ENCODE measurements at places on chromosomes 16 and 17. TPM values are rescaled to one million over a fixed set of nuclear protein-coding genes. Genes with fewer than 3 reads are reported as not detected.

RHBDF2 gene
- total RNA-seq, result 17.3 TPM

DNA sequence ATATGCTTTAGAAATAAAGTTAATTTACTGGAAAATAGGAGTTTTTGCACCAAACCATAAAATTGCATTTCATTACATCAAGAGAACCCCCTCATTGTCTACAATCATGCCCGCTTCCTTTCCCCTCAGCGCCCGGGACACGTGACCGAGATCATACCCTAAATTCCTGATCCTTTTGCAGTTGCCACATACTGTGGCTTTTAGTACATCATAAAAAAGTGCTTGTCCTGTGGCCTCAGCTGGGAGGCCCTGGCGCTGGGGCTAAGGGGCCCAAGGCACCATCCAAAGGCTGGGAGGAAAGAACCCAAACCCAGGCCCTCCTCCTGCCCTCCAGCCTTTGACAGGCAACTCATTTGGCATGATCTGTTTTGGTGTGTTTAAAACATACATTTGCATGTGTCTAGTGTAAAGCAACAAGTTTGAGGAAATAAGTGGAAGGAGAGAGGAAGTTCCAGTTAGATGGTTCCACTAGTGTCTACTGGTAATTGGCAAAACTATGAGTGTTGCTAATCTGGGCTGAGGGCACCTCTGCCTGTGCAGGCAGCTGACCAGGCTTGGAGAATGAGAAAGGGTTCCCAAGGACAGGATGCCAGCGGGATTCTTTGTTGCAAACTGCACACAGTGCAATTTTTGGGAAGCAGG, 6.0 kb downstream of the CDK5R1 start:
- DNase-seq, result no peak

CDH1 gene
- 0.32 TPM for total RNA-seq

GRCh38 chr16:10916534-10916933, 25.7 kb downstream of the DEXI start:
- no peak for DNase-seq

DNA sequence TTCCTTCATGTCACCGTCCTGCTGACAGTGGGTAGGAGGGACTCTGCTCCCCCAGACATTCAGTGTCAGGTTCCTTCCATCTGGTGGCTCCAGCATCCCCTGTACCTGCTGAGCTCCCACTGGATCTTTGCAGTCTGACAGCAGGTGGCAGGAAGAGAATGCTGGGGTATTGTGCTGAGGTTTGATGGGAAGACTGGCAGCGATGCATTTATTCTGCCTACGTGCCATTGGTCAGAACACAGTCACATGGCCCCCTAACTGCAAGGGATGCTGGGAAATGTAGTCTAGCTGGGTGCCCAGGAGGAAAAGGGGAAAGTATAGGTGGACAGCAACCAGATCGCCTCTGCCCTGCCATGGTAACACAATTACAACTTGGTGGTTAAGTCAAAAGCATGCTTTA, 44.4 kb downstream of the IRX3 start:
- no peak for DNase-seq

DNA sequence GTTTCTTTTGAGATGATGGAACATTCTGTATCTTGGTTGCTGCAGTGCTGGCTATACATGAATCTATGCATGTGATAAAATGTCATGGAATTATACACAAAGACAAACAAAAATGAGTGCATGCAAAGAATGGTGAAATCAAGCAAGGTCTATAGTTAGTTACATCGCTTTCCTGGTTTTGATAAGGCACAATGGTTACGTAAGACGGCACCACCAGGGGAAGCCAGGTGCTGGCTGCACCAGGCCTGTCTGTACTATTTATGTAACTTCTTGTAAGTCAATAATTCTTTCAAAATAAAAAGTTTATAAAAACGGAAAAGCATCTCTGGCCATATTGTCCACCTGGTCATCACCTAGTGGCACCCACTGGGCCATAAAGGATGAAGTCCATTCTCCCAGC, 46.5 kb downstream of the ARHGAP27 start:
- no peak for DNase-seq

CCR7 gene
- total RNA-seq, result not detected

DNA sequence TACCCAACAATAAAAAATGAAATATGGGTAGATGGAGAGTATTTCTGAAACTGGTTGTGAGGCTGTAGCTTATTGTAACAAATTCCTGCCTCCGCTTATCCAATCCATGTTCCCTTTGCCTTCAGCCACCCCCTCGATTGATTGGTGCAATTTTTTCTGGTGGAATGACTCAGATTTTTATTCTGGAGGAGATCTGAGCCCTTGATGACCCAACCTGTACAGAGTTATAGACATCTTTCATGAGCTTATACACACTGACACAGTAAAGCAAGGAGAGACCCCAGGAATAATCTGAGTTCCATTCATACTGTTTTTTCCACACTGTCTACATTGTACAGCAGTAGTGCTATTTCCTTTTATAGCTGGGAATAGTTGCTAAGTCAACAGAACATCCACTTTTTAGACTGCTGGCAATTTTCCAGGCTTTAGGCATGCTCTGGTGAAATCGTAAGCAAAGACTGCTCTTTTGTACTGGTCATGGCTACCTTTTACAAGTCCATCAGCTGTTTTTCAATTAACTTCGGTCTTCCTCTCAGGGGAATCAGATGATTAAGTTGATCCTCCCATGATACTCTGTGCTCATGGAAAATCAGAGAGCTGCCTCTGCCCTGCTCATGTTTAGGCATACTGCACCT, 30.1 kb downstream of the CCL4 start:
- no peak for DNase-seq

GRCh38 chr17:19487024-19487600, 46.5 kb upstream of the SLC47A1 start:
- DNase-seq, result no peak

IRX3 gene
- total RNA-seq, result 1.7 TPM

HS3ST6 gene
- not detected for total RNA-seq

DNA sequence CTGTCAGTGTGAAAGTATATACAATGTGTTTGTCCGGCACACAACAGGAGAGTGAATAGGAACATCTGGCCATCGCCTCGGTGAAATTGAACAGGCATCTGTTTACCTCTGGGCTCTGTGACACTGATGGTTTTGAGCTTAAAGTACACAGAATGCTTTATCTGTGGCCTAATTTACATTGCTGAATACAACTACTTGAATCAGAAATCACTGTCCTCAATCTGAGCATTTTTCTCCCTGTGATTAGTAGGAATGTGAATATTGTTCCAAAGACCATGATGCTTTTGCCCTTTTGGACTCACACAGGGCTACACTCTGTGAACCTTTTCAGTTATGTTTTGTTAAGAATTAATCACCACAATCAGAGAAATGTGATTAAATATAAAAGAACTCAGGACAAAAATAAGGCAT, 323.0 kb upstream of the TBX2 start:
- DNase-seq, result no peak

GP1BA gene
- not detected for total RNA-seq

DNA sequence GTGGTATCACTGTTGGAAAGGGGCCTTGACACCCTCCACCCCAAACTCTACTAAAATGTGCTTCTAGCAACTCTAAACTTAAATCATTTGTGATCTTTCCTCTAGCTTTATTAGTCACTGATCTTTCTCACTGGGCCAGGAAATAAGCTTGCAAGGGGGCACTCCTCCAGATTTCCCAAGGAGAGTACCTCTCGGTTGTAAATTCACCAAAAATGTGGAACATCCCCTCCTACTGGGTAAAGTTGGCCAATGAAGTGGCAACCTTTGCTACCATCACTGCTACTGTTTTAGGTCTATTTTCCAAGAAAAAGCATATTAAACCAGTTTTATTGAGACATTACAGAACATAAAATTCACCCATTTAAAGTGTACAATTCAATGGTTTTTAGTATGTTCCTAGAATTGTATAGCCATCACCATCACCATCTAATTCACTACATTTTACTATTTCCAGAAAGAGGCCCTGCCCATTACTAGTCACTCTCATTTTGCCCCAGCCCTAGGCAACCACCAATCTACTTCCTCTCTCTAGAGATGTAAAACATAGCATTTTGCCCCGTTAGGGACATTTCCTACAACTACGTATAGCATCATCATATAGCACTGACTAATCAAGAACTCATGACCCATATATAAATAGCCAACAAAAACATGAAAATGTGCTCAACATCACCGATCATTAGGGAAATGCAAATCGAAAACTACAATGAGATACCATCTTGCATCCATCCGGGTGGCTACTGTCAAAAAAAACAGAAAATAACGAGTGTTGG, 44.6 kb upstream of the ADCY9 start:
- no peak for DNase-seq

- DNase-seq, result no peak
Observed at GRCh38 chr16:30429418-30429677, 482 bp downstream of the DCTPP1 start.

- DNase-seq, result no peak
Observed at GRCh38 chr17:20986767-20987510, 55.9 kb downstream of the USP22 start.

- DNase-seq, result no peak
Observed at GRCh38 chr17:70906808-70907207, 737.5 kb downstream of the KCNJ2 start.

GRCh38 chr17:4008441-4009185, 44.4 kb upstream of the ATP2A3 start:
- DNase-seq, result no peak

GRCh38 chr17:78497115-78497540, 80.1 kb downstream of the DNAH17 start:
- DNase-seq, result no peak

GRCh38 chr17:661509-661908, 53.1 kb downstream of the VPS53 start:
- no peak for DNase-seq

PRAC1 gene
- not detected for total RNA-seq

NOL3 gene
- total RNA-seq, result 58.2 TPM

- no peak for DNase-seq
Observed at GRCh38 chr17:49819138-49819537, 28.7 kb downstream of the TAC4 start.

RDM1 gene
- not detected for total RNA-seq

DNA sequence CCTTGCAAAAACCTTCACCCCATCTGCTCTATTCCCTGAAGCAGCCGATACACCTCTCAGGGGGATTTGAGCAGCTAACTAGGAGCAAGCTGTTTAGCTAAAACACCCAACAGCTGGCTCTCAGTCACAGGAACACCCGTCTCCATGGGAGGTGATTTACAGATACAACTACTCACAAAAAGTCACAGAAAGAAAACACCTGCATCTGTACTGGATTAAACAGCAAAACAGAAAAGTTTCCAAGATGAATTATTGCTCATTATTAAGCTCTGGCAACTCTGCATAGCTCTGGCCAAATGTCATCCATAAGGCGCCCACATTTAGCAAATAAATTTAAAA, 22.3 kb downstream of the GJC1 start:
- DNase-seq, result no peak

- no peak for DNase-seq
Observed at GRCh38 chr17:57166803-57167202, 81.8 kb downstream of the AKAP1 start.

GRCh38 chr16:50814541-50814940, 72.7 kb downstream of the CYLD start:
- DNase-seq, result peak; percentile 50

CCDC154 gene
- total RNA-seq, result not detected

Data from esophagus muscularis mucosa (tissue), 4 donors.